NCI-H446 (cell line): ENCODE measurements at places on chromosomes 3 and 15.
A peak's percentile ranks its signal among the peaks of the same experiment; 100 is the strongest.

DNA sequence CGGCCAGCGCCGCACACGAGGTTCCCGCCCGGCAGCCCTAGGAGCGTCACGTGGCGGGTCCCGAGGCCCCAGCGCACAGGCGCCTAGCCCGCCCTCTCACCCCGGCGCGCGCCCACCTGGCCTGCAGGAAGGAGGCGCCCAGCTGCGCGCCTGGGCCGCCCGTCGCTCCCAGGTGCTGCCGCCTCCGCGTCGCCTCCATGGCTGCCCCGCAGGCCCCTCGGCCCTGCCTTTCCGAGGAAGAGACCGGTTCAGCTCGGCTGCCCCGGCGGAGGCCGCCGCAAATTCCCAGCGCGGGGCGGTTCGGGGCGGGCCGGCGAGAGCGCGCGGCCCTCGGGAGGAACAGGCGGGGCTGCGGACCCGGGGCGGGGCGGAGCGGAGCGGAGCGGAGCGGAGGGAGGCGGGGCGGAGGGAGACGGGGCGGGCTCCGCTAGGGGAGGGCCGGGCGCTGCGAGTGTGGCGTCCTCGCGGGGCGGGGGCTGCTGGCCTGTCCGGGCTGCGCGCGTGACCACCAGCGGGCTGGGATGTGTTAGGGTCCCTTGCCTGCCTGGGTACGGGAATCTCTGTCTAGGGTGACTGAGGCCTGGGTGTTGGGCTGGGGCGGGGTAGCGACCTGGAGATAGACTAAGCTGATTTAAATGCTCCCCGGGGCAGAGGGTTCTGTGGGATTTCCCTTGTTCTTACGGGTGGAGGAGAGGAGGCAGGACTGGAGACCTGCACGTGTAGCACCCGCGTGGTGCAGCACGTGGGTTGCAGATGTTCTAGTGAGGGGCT lies at the start of gene CLN6:
Gene CLN6, minus strand, starts transcription at position 343 of the 771 bp plus-strand sequence. Its CDS starts 144 bp downstream, at position 199.
- peak; percentile 59 for DNase-seq

- DNase-seq = no peak
Observed at GRCh38 chr15:40379853-40380252, 2.7 kb upstream of the KNSTRN start.

DNA sequence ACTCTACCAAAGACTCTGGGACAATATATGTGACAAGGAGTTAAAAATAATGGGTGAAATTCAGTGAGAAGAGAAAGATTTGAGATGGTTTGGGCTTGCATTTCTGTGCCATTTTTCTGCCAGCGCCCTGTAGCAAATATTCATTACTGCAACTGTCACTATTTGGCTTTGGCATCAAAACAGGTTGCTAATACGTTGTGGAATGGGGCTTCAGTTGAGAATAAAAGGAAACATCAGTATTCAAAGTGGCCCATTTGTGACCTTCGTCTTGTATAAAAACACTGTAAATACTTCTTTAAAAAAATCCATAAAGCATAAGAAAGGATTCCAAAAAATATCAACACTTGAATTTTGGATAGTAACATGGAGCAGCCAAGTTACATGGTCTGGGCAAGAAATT lies 309.2 kb downstream of the ZNF385D start:
- DNase-seq = no peak

GRCh38 chr3:116247605-116248004 lies 197.7 kb downstream of the LSAMP start:
- no peak for DNase-seq

DNA sequence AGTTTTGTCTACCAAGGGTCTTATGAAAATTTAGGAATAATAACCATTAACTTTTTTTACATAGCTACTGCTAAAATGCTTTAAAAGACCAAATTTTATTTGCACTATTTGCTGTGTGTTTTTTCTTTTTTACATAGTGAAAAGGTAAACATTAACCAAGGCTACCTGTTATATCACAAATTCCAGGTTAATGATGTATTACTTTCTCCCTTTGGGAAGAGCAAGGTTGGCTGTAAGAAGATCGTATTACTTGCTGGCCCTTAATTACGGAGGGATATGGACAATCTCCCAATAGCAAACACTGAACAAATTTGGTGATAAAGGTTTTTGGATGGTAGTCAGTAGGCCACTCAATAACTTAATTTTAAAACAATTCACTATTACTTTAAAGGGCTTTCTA lies 22.4 kb downstream of the LRRC58 start:
- no peak for DNase-seq

DNA sequence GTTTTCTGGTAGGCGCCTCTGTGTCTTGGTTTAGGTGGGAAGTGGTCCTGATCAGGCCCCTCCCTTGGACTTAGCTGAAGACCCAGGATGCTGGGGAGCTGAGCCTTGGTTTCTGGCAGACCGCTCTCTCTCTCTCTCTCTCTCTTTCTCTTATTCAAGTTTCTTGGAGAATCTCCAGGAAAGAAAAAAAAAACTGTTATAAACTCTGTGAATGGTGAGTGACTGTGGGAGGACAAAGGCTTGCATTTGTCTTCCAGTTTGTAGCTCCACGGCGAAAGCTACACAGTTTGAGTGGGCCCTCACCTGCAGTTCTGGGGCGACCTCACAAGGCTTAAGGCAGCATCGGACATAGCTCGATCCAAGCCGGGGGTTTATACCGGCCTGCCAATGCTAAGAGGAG lies 7.5 kb downstream of the DET1 start:
- DNase-seq = no peak

- peak; percentile 53 for DNase-seq
Observed at GRCh38 chr15:40421246-40422157, 15.9 kb downstream of the IVD start.

DNA sequence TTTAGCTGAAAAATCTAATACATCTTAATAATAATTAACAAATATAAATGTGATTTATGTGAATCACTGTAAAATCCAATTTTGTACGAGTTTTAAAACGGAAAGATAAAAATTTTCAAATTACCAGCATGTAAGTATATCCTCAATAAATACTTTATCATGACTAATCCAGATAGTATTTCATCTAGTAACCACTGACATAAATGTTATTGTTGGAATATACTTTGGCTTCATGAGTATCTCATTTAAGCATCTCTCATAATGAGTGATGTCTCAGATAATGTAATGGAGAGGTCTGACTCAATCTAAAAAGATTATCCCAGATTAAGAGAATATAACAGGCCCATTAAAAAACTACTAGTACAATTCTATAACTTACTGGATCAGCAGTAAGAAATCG lies 216.3 kb downstream of the STAG1 start:
- DNase-seq = no peak

- DNase-seq = no peak
Observed at GRCh38 chr15:65533057-65533756, 2.9 kb downstream of the HACD3 start.

- DNase-seq = no peak
Observed at GRCh38 chr3:23668430-23668904, 137.3 kb upstream of the UBE2E1 start.

DNA sequence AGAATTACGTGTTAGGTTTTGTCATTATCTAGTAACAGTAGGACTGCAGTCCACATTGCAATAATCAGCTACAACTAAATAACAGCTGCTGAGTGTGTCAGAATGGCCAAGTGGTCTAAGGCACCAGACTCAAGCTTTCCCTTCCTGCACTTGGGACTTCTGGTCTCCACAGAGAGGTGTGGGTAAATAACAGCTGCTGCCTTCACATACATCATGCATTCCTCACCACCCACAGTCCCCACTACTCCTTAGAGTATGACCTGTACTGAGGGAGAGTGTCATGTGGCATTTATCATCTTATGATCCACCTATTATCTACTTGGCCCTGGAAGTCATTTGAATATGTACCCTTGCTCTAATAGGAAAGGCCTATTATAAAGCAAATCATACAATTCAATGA lies 22.2 kb upstream of the ZMAT3 start:
- DNase-seq = no peak

DNA sequence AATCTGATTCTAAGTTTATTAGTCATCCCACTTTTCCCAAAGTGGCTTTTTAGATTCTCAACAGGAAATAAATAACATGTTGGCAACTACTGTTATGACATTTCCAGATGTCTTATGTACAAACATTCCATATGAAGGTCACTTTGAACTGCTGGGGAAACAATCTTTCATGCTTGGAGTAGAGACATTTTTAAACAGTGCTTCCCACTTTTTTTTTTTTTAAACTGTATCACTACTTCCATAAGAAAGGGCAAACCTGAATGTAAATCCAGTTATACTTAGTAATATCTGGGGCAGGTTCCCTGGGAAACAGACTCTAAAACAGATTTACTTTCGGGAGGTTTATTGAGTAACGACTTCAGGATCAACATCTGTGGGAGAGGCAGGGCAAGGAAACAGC lies 473.8 kb downstream of the TAFA4 start:
- DNase-seq = no peak

GRCh38 chr3:186209810-186210752 lies 101.2 kb upstream of the ETV5 start:
- DNase-seq = peak; percentile 25

GRCh38 chr3:47370887-47371697 lies 9.7 kb upstream of the PTPN23 start:
- no peak for DNase-seq

GRCh38 chr3:42660131-42660715 lies 6.7 kb downstream of the ZBTB47 start:
- DNase-seq = no peak

GRCh38 chr15:34039790-34040113 lies 748 bp upstream of the AVEN start:
- DNase-seq = no peak

GRCh38 chr3:65524584-65524983 lies 514.1 kb downstream of the MAGI1 start:
- DNase-seq = no peak

- no peak for DNase-seq
Observed at GRCh38 chr15:70451821-70452653, 311.3 kb downstream of the UACA start.

DNA sequence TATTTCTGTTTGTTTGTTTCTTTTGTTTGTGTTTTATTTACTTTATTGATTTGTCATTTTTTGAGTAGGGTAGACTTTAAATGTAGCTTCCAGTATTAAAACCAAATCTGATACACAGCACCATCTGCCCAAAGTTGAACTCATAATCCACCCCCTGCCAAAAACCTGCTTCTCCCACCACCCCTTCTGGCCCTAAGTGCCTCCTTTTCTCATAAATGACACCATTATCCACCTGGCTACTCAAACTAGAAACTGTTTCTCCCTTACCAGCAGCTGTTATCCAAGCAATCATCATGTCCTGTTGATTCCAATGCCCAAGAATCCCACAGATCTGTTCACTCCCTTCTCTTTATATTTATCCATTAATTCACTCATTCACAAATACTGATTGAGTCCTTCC lies 21.8 kb upstream of the PTX3 start:
- DNase-seq = peak; percentile 37

DNA sequence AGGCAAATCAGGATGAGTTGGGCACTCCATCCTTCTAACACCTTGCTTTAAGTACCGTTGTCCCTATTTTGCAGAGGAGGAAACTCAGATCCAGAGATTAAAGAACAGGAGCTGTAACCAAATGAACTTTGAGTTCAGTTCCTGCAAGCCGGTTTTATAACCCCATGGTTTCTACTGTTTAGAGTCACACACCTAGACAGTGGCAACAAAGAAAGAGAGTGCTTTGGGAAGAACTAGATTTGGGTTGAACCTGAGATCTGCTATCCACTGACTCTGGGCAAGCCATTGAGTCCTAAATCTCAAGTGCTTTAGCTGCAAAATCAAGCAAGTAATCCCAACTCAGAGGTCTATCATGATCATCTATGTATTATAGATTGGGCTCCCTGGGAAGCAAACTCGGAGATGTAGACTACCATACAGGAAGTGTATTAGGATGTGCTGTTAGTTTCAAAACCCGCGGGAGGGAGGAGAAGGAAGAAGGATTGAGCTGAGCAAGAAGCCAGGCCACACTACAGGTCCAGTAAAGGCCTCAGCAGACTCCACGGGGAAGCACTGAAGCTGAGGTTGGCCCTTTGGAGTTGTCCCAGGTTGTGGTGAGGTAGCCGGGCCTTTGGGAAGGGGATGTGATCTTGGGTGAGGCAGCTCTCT lies 42.2 kb downstream of the SRGAP3 start:
- DNase-seq = no peak

GRCh38 chr3:195200010-195200822 lies 70.7 kb downstream of the XXYLT1 start:
- DNase-seq = no peak

- DNase-seq = no peak
Observed at GRCh38 chr3:46714728-46715506, 2.8 kb downstream of the PRSS50 start.

DNA sequence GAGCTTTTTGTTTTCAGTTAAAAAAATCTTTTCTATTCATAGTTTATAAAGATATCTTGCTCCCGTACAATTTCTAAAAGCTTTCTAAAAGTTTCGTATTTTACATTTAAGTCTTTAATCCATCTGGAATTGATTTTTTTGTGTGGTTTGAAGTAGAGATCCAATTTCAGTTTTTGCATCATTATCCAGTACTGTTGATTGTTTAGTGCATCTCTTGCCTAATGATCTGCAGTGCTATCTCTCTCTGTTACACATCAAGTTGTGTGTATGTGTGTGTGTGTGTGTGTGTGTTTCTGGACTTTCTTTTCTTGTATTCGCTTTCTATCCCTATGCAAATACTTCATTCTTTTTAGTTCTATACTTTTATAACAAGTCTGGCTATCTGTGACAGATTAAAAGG lies 605.8 kb upstream of the DPPA4 start:
- DNase-seq = no peak

- DNase-seq = no peak
Observed at GRCh38 chr3:149625795-149626194, 32.0 kb downstream of the WWTR1 start.

DNA sequence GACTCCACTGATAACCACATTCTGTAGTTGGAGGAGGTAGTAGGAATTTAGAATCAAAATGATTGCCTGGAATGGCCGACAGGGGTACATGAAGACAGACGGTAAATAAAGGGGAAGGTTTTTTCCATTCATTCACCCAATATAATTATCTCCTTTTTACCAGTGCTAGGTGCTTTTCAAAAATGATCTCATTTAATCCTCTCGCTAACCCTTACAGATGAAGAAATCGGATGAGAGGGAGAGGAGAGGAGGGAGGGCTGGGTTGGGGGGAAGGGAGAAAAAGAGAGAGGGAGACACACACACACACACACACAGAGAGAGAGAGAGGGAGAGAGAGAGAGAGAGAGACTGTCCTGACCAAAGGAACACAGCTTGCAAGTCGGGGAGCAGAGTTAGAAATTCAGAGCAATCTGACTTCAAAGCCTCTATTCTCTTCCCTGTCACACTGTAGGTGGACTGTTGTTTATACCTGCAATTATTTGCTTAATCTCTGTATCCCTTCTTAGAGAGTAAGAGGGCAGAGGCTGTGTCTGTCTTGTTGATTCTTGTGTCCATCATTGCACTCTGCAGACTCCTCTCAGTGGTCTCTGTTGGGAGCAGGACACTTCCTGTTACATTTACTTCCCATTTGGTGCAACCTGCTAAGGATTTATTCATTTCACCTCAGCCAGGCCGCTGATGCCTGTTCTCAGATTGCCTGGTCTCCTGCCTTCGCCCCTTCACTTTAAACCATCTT lies 18.7 kb upstream of the PAQR9 start:
- no peak for DNase-seq

GRCh38 chr3:129122412-129123011 lies 908 bp upstream of the RAB43 start:
- DNase-seq = no peak

- peak; percentile 24 for DNase-seq
Observed at GRCh38 chr3:141941093-141941492, 64.7 kb downstream of the ATP1B3 start.
